ENCODE measurements at places on chromosomes 16 and 17. TPM values are rescaled to one million over a fixed set of nuclear protein-coding genes. Genes with fewer than 3 reads are reported as not detected.

DNA sequence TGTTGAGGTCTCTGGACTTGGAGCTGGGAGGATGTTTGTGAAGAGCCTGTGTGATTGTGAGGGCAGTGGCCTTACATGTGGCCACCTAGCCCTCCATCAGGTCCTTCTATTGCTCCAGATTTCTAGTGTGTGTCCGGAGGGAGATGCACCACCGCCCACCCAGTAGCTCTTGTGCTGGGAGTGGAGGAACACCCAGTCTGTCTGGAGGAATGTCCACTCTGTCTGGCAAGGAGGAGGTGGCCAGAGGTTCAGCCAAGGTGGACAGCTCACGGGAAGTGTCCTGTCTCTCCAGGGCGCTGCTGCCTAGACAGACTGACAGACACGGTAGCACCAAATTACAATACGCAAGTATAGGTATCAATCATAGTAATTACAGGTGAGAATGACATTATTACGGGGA lies 10.6 kb downstream of the RPTOR start:
- DNase-seq: no peak

Gene TCF25
- total RNA-seq: 76.6 TPM

- DNase-seq: peak; percentile 65
Observed at GRCh38 chr17:9977180-9977575, 72.1 kb upstream of the RCVRN start.

DNA sequence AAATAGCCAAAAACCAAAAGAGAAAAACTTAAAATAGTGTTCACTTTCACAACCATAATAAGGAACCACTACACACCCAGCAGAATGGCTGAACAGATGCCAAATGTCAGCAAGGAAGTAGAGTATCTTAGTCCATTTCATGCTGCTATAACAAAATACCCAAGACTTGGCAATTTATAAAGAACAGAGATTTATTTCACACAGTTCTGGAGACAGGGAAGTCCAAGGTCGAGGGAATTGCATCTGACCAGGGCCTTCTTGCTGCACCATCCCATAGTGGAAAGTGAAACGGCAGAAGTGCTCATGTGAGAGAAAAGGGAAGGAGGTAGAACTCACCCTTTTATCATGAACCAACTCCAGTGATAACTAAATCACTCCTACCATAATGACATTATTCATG lies 33.8 kb upstream of the CCL22 start:
- DNase-seq: no peak

- DNase-seq: no peak
Observed at GRCh38 chr17:55190748-55191147, 74.0 kb upstream of the HLF start.

Gene TNFSF13
- 0.11 TPM for total RNA-seq

Gene PPL
- total RNA-seq: 0.03 TPM

GRCh38 chr17:488993-489757 lies 136.6 kb upstream of the RPH3AL start:
- peak; percentile 30 for DNase-seq

Gene AP2B1
- total RNA-seq: 62.8 TPM

- no peak for DNase-seq
Observed at GRCh38 chr16:86277221-86277620, 233.1 kb upstream of the FOXF1 start.

Gene DNAH9
- total RNA-seq: 2.9 TPM

DNA sequence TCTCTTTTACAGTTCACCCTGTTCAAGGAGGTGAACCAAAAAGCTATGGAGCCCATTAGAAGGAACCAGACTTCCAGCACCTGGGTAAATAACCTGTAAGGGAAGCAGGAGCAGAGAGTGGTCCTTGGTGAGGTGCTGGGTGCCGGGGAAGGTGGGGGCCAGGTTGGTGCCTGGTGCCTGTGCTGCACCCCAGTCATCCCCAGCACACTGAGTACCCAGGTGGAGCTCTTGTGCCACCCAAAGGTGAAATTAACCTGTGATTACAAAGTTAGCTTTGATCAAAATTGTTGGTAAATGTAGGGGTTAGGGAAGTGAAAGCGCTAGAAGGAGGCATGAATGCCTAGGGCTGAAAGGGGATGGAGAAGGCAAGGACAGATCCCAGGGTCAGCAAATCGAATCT lies 58.6 kb downstream of the CDRT4 start:
- peak; percentile 30 for DNase-seq

Gene PHKG2
- 16.4 TPM for total RNA-seq

Gene ZNF75A
- total RNA-seq: 17.6 TPM

Gene PIK3R6
- not detected for total RNA-seq

Gene C17orf78
- total RNA-seq: not detected

GRCh38 chr17:12536021-12536420 lies 129.7 kb upstream of the MYOCD start:
- no peak for DNase-seq

DNA sequence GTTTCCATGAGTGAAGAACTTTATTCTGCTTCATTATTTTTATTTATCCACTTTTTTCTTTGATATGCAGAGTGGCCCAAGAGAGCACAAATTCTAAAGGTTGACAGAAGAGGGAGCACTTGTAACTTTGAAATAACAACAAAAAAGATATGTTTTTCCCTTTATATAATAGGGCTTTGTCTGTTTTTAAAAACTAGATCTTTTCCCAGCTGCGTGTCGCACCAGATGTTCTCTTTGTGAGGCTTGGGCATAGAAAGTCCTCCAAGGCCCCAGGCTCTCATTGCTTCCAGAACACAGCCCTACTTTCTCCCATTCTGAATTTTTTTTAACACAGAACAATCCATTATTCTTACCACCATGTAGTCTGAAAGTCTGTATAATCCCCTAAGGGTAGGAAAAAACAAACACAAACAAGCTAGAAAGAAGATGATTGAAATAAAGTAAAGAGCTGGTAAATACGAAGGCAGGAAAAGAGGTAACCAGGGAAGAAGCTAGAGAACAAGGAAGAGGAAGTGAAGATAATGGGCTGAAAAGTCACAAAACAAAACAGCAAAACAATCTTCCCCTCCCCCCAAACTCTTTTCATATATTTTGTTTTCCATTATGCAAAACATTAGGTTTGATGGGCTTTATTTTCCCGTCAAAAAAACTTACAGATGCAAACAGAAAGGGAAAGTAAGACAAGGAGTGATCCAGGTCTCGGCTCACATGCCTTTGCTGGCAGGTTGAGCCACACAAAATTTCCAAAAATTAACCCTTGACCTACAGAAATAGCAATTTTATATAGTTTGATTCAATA lies 160.4 kb downstream of the ABCA8 start:
- DNase-seq: peak; percentile 100

All from SK-MEL-5 (cell line).